ENCODE measurements at places on chromosomes 2 and 18. TPM values are rescaled to one million over a fixed set of nuclear protein-coding genes. Genes with fewer than 3 reads are reported as not detected.

GRCh38 chr18:41320100-41320499, 634.9 kb upstream of the PIK3C3 start:
- DNase-seq: no peak

GRCh38 chr2:169778446-169778845, 20.2 kb upstream of the SSB start:
- DNase-seq: no peak

- DNase-seq: peak; percentile 85
Measured at GRCh38 chr2:229416116-229416694, 145.1 kb upstream of the PID1 start.

The PSMA8 gene
- not detected for total RNA-seq

Data from lung (tissue), 17 donors.